ENCODE measurements at places on chromosomes 1 and 21. TPM values are rescaled to one million over a fixed set of nuclear protein-coding genes. Genes with fewer than 3 reads are reported as not detected.

The FRRS1 gene
- 23.8 TPM for total RNA-seq

The PTGFR gene
- total RNA-seq = 13.8 TPM

The CCDC185 gene
- total RNA-seq = not detected

The CYP2J2 gene
- not detected for total RNA-seq

The AK5 gene
- 0.88 TPM for total RNA-seq

The GABRD gene
- total RNA-seq = not detected

The ZBTB8B gene
- 3.6 TPM for total RNA-seq

The SERTAD4 gene
- total RNA-seq = 6.4 TPM

The UBXN10 gene
- total RNA-seq = 3.1 TPM

The TNFRSF8 gene
- 0.41 TPM for total RNA-seq

The FCRL5 gene
- 0.48 TPM for total RNA-seq

The CD164L2 gene
- not detected for total RNA-seq

The S100A10 gene
- 27.1 TPM for total RNA-seq

DNA sequence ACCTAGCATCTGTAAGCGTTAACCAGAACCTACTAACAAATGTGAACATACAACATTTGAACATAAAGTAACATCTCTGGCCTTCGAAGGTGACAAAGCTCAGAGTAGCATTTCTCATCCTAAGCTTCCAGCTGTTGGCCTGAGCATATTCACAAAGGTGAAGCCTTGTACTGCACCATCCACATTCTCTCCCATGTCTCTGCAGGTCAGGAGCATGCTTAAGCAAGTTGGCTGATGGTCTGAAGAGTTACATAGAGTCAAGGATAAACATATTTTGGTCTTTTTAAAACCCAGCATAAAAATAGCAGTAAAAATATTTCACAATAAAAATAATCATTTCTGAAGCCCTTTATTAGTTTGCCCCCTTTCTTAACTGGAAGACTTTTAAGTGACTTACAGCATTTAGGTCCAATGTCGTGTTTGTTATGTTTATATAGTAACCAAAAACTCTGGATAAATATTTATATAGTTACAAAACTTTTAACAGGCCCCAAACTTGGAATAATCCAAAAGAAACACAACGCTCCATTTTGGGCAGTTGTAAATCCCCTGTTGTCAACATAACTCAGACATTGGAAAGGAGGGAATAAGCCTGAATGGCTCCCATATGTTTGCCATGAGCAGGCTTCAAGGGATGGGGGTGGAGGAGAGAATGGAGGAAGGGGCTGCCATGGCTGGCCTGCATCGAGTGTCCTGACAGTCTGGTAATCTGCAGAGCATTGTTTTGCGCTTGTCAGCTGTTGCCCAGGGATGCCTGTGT lies 42.8 kb upstream of the ENAH start:
- no peak for DNase-seq

DNA sequence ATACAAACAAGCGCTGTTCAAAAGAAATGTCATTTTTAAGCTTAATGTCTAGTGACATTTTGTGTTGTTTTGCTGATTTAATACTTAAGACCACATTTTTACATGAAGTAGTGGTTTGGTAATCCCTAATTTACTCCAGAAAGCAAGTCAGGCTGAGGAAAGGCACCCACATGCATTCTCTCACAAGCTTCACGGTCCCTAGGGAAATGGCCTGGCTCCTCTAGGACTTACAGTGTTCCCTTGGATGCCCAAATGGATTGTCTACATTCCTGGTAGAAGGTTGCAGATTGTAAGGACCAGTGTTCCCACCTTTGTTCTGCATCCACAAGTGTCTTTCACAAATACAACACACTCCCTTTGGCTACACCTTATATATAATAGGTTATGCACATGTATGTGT lies 9.5 kb downstream of the GPSM2 start:
- no peak for DNase-seq

DNA sequence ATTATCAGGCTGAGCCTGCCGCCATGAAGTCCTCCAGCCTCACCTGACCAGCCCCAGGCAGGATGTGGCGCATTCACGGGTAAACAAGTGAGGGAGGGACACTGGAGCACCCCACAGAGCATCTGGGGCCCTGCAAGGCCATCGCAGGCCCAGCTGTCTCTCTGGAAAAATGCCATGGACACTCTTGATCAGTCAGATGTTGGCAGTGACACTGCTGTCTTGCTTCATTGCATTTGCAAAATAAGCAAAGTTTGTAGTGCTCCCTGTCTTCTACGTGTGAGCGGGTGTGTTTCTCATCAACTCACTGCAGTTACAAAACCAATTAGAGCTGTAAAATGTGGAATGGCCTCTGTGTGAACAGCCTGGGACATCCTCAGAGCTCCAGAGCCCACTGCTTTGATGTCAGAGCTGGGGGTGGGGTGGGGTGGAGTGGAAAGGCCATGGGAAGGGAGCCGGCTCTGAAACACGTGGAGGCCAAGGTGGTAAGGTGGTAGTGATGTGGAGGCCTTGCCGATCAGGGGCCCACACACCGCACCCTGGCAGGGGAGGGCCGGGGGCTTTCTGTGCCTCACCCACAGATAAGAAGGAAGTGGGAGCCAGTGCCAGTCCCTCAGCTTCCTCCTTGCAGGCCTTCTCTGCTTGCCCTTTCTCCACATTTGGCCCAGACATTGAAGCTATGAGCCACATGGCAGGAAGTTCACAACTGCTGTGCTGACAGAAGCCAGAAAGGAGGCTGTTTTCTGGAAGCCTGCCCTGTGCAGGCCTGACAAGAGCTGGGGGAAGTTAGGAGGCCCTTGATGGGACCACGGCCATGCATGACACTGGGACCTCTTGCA lies 254.9 kb downstream of the RHOU start:
- DNase-seq = peak; percentile 65

- no peak for DNase-seq
Measured at GRCh38 chr1:41455479-41456332, 28.8 kb downstream of the EDN2 start.

- DNase-seq = no peak
Measured at GRCh38 chr1:183548116-183548515, 42.1 kb downstream of the NCF2 start.

DNA sequence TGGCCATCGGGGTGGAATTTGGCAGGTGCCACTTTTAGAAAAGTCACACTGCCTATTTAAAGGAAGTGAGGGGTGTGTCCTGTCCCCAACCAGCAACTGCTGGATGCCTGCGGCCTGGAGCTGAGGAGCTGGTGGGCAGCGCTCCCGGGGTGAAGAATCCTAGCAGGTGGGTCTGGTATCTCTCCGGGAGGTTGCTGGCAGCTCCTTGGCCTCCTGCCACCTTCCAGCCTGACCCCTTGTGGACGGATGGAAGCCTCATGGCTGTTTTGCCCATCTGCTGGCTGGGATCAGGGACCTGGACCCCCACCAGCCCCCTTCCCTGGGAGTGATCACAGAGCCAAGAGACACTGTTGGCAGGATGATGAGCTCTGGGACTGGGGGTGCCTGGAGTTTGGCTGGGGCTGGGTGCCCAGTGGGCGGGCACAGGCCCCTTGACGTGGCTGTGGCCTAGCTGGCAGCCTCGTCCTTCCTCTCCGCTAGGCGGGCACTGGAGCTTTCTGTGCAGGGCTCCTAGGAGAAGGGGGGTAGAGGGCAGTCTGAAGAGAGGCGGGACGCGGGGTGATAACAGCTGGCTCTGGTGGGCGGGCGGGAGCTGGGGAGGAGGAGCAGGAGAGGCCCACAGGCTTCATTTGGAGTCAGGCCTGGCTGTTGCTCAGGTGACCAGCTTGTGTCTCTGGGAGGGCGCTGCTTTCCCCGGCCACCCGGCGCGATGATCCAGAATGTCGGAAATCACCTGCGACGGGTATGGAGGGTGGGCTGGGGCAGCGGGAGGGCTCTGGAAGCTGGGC lies at the start of gene ACOT11:
Gene ACOT11, plus strand, starts transcription at position 628 of the 788 bp plus-strand sequence. Its CDS starts 82 bp downstream, at position 710.
- DNase-seq = peak; percentile 93

- no peak for DNase-seq
Measured at GRCh38 chr1:3393987-3394920, 60.2 kb upstream of the ARHGEF16 start.

GRCh38 chr21:26795866-26796329 lies 49.3 kb downstream of the ADAMTS1 start:
- peak; percentile 80 for DNase-seq

- no peak for DNase-seq
Measured at GRCh38 chr1:184199438-184200085, 148.0 kb downstream of the TSEN15 start.

DNA sequence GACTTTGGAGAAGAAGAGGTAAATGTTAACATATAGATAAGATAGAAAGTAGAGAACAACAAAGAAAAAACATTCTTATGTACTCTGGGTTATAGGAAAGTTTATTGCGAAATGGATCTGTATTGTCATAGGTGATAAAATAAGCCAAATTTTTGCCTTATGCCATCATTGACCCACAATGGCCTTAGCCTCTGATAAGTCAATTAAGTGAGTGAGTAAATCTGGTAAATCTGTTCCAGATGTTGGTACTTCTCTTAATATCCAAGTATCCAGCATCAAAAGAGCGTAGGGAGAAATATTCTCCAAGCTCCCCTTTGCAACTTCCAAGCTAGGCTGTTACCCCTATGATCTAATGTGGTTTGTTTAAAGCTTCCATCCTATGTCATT lies 38.3 kb upstream of the CLCA4 start:
- DNase-seq = no peak
